ENCODE measurements at places on chromosomes 3 and 15. TPM values are rescaled to one million over a fixed set of nuclear protein-coding genes. Genes with fewer than 3 reads are reported as not detected.

FILIP1L gene
- 39.2 TPM for total RNA-seq

SLC27A2 gene
- total RNA-seq, result 1.2 TPM

SLC6A20 gene
- total RNA-seq, result not detected

LYZL4 gene
- not detected for total RNA-seq

CPLX3 gene
- not detected for total RNA-seq

COL8A1 gene
- total RNA-seq, result 81.4 TPM

NEDD4 gene
- 45.3 TPM for total RNA-seq

RPS17 gene
- total RNA-seq, result 3,563 TPM

CLRN1 gene
- total RNA-seq, result not detected

SNTN gene
- total RNA-seq, result not detected

NUDT16 gene
- 10.6 TPM for total RNA-seq

COL6A5 gene
- not detected for total RNA-seq

NMNAT3 gene
- 0.87 TPM for total RNA-seq

CCDC66 gene
- total RNA-seq, result 6.3 TPM

ACAN gene
- not detected for total RNA-seq

MKRN3 gene
- total RNA-seq, result not detected

EPHA6 gene
- total RNA-seq, result not detected

NEK10 gene
- 0.30 TPM for total RNA-seq

KLHL40 gene
- total RNA-seq, result not detected

ZFAND6 gene
- 81.6 TPM for total RNA-seq

CHRD gene
- total RNA-seq, result 0.07 TPM

SKOR1 gene
- not detected for total RNA-seq

EXD1 gene
- total RNA-seq, result not detected

MYO9A gene
- total RNA-seq, result 13.4 TPM

ALDH1A2 gene
- 2.3 TPM for total RNA-seq

PRRT3 gene
- 1.5 TPM for total RNA-seq

SATB1 gene
- total RNA-seq, result 1.6 TPM

IL20RB gene
- total RNA-seq, result 0.07 TPM

Data from mammary microvascular endothelial cell (primary cell).